T-helper 1 cell (primary cell): ENCODE measurements at places on chromosomes 5 and 9.

GRCh38 chr9:9498128-9498527, 1114.7 kb downstream of the PTPRD start:
- DNase-seq = no peak

DNA sequence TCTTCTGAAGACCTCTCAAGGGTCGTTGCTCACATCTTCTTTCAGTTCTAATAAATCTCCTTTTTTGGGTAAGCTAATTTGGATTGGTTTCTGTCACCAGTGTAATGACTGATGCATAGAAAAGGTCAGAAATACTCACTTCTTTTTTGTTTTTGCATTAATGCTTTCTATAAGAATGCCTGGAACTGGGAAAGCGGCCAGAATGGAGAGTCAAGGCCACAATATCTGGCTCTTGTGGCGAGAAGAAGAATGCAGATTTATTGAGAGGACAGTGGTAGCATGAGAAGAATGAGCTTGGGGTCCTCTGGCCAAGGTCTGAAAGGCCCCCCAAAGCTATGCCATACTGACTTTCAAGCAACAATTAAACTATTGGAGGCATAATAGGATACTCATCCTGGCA, 88.0 kb upstream of the SLC12A2 start:
- no peak for DNase-seq

- no peak for DNase-seq
Measured at GRCh38 chr9:137441935-137442321, 771 bp upstream of the ENTPD8 start.

DNA sequence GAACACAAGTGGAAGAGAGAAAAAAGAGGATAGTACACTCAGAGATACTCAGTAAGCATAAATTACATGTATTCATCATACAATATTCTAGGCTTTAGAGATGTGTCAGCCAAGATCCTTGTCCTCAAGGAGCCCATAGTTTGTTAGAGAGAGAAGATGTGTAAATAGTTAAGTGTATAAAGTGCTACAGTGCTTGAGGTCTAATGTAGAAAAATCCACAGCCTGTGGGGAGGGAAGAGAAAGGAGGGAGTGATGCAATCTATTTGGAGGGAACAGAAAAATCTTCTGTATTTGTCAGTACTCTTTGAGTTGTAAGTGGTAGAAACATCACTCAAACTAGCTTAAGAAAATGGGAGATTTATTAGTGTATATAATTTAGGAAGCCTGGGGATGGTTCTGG, 81.9 kb downstream of the PALM2AKAP2 start:
- no peak for DNase-seq

DNA sequence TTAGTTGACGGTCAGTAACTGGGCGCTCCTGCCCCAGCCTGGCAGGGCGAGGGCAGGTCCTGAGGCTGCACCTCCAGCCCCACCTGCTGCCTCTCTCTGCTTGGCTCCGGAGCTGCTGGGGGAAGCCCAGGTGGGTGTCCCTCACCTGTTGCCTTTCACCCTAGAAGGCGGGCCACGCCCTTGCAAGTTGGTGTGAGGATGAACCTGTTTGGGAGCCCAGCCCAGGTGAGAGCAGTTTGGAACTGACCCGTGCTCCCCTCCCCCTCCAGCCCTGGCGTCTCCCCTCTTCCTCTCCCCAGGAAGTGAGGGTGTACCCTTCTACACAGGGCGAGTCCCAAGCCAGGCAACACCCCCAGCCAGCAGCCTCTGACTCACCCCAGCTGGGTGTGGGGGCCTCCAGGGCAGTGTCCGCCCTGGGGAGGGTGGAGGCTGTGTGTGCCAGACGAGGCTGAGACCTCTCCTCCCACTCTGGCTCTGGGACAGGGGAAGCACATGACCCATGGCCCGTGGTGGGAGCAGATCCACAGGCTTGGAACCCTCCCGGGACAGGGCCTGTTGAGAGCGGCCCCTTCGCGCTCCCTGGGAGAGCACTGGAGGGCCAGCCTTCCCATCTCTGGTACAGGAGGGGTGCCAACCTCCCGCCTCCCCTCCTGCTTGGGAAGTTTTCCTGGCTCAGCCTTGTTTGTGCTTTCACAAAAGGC, 10.4 kb downstream of the LRRC8A start:
- no peak for DNase-seq

GRCh38 chr5:145478651-145479050, 356.5 kb downstream of the PRELID2 start:
- no peak for DNase-seq

DNA sequence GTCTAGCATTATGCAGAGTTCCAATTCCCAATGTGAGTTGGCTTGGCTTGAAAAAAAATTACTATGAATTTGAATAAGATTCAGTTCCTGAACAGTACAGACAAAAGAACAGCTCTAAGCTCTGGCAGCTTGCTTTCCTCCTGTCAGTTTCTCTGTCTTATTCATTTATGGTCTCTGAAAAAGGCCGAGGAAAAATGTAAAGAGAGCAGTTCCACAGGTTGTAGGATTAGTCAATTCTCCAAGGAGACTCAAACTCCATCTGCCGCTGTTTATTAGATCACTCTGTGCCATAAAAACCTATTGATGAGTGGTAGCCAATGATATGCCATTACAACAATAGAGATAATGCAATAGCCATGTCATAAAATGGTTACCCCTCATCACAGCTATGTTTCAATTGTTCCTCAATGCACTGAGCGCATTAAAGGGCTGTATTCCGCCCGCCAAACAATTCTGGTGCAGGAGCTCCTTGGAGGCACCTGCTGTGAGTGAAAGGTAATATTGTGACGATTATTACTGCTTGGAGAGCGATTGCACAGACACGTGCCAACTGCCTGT, 188.2 kb downstream of the ARRDC3 start:
- DNase-seq = no peak

DNA sequence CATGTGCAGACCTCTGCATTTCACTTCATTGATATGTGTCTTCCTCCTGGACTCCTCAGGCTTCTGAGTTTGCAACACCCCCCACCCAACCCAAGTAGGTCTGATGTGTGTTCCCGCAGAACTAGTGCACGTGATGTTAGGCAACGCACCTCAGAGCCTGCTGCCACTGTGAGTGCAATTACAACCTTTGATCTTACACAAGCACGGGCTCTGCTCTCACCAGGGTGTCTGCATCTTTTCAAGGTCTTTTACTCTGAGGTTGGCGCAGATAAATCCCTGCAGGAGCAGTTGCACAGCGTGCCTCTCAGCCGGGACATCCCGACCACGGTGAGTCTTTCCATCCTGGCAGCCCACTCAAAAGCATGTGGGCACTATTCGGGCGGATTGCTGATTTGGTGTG, 80.1 kb downstream of the EGFLAM start:
- DNase-seq = no peak

GRCh38 chr9:105475302-105475701, 27.5 kb downstream of the FSD1L start:
- no peak for DNase-seq

DNA sequence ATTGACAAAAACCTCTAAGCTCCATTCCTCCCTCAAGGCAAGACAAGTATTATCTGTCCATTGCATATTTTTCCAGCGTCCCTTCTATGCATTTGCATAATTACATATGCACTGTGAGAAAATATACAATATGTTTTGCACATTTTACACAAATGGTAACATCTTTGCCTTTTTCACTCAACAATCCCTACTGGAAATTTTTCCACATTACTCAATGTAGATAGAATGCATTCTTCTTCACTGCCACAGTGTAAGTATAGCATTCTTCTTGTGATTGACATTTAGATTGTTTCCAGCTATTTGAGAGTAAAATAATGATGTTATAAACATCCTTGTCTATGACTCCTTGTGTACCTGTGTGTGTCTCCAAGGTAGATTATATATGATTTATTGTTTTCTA, 205.0 kb downstream of the SLIT3 start:
- no peak for DNase-seq

DNA sequence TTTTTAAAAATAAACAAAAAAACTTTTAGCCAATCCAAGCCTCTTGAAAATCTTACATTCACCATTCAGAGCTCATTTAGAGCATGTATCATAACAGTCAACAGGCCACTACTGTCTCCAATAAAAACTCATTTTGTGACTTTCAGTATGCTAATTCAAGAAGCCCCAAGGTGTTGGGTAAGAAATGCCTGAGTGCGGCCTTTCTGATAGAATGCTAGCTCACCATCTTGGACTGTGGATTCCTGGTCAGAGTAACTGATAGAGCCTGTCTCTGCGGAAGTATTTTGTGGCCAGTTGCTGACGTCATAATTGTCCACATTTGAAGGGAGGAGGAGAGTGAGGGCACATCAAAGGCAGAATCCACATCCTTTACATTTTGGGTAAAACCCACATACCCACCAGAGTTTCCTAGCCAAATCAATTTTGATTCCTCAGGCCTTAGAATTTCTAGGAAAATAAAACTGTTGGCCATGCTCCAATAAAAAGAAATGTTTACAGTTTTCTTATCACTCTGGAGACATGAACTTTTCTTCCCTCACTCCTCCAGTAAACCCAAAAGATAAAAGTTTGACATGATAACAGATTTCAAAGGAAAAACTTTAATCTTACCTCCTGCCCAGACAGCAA, 41.1 kb upstream of the ERCC6L2 start:
- no peak for DNase-seq

GRCh38 chr5:67082941-67083340, 113.7 kb downstream of the CD180 start:
- DNase-seq = no peak

- no peak for DNase-seq
Measured at GRCh38 chr9:19231904-19232822, 1.7 kb downstream of the DENND4C start.

DNA sequence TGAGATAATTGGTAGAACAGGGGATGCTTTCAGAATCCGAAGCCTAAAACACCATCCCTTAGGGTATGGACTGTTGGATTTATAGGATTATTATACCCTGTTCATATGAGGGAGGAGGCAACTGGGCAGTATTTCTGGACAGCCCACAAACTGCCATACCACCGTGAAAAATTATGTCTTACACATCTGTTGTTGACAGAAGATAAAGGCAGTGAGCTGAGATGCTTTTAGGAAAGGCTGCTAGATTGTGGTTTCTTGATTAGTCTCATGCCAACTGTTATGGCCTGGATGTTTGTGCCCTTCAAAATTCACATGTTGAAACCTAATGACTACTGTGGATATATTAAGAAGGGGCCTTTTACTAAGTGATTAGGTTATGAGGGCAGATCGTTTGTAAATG, 83.7 kb upstream of the DHFR start:
- no peak for DNase-seq

DNA sequence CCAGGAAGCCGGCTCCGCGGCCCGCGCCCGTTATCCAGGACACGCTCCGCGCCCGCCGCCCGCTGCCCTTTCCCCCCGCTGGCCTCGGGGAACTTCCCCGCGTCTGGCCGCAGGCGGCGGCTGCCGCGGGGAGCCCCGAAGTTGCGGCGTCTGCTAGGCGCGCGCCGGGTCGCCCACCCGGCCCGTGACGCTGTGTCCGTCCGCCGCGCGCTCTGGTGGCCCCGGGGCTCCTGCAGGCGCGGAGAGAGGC, 621 bp upstream of the GCNT4 start:
- no peak for DNase-seq

DNA sequence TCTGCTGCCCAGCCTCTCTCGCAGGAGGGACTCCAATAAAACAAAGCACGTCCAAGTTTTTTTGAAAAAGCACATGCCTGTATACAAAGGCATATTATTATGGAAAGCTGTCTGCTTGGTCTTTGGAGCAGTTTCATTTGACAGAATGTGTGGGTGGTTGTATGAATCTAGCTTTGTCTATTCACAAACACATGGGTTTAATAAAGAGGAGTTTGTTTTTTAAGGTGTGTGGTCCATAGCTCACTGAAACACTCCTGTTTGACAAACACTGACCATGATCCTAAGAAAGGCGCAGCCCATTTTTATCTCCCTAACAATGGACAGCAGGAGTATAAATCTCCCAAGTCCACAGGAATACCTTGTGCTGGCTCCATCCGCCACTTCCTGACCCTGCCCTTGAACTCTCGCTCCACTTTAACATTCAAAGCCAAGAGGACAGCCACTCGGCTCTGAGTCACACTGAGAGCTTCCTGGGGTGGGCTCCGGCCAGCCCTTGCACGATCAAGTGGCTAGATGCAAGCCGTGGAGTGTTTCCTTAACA, 371.9 kb downstream of the EBF1 start:
- no peak for DNase-seq

- no peak for DNase-seq
Measured at GRCh38 chr5:177437623-177438022, 9.0 kb upstream of the PRR7 start.

- no peak for DNase-seq
Measured at GRCh38 chr5:74412066-74412465, 228.5 kb downstream of the ENC1 start.

- no peak for DNase-seq
Measured at GRCh38 chr5:60293518-60293917, 400.0 kb upstream of the PDE4D start.

GRCh38 chr5:36310138-36310537, 8.4 kb upstream of the RANBP3L start:
- no peak for DNase-seq

GRCh38 chr9:84301851-84302250, 38.7 kb downstream of the SLC28A3 start:
- DNase-seq = no peak

GRCh38 chr9:132249690-132250089, 87.8 kb downstream of the NTNG2 start:
- no peak for DNase-seq

DNA sequence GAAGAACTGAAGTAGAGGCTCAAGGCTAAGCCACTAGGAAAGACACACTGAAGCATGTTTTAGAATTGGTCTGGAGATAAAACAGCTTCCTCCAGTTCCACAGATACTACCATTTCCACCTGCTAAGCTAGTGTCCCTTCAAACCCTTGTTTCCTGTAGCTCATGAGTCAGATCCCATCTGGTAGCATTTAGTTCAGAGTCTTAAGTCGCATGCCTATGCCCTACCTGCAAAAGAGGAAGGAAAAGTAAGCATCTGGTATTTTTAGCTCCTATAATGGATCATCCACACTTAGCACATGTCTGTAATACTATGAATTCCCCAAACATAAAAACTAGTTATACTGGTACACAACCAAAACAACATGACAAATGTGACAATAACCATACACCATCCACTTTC, 92.1 kb downstream of the CDKN2A start:
- DNase-seq = no peak
